ENCODE measurements at places on chromosomes 5 and 9.

DNA sequence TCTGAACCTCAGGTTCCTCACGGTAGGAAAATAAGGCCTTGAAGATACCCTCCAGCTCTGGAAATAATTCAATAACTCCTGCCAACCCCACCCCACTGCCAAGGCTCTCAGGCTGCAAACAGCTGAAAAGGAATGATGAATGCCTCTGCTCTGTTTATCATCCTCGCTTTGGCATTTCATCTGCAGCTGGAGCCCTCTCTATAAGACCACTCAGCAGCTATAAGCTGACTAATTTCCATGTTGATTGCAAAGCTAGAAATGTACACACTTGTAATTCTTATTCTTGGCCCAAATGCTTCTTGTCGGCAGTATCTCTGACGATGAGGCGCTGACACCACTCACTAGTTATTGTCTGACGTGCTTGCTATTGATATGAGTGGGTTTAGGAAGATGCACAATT is 408.4 kb upstream of the NMUR2 start:
- DNase-seq = no peak

GRCh38 chr9:136054798-136055714 is 40.0 kb downstream of the NACC2 start:
- DNase-seq = no peak

GRCh38 chr5:146560205-146560812 is 44.3 kb upstream of the GPR151 start:
- DNase-seq = no peak

DNA sequence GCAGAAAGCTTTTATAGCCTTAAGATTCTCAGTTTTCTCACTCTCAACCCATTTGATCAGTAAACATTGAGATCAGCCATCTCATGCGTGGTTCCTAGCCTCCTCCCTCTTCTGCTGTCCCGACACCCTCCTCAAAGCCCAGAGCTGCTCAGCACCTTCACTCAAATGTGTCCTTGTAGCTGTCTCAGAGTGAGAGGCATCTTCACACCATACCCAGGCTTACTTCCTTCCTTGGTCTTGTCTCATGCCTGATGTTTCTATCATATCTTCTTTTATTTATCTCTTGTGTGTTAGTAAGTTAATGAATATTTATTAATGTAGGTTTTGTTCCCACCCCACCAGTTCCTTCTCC is 72.4 kb upstream of the SNX2 start:
- DNase-seq = no peak

GRCh38 chr9:94857791-94858190 is 131.3 kb downstream of the AOPEP start:
- DNase-seq = no peak

DNA sequence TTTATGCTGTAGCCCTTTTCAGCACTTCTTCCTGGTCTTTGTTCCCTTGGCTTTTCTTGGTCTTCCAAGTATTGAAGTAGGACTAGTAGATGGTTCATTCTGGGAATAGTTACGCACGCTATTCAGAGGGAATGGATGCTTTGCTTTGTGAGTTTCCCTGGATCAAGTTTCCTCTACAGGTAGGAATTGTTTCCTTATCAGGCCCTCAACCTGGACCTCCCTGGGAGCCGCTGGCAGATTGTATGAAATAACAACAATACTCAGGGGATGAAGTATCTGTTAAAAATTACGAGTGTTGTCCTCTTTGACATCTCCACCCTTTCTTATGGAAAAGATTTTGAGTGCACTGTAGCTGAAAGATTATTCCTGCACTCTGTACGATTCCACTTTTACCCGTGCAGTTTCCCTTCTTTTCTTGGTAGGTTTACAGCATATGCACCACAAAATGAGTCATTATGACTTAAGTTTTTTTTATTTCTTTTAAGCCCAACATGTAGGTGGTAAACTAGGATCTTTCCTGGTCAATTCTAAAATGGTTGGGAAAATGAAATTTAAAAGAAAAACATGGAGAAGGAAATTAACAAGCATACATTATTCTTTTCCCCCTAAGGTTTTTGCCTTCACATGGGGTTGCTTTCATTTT is 57.9 kb downstream of the ARHGAP26 start:
- no peak for DNase-seq

GRCh38 chr5:17088051-17088450 is 129.4 kb upstream of the BASP1 start:
- no peak for DNase-seq

- no peak for DNase-seq
These were observed 539.2 kb downstream of the TLE1 start for GRCh38 chr9:81150016-81150625.

DNA sequence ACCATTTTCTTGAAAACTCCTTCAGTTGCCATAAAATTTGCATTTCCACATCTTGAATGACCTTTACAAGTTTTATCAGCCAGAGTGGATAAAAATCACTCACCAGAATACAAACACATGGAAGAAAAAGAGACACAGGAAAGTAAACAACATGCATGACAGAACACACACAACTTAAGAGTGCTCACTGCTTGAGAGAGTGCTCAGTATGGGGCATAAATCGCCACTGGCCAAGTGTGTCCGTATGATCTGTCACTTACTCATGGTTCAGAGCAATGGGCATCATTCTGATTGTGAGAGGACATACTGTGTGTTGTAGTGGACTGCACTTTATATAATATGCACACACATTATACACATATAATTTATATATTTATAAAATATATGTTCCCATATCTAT is 155.6 kb upstream of the NTRK2 start:
- no peak for DNase-seq

DNA sequence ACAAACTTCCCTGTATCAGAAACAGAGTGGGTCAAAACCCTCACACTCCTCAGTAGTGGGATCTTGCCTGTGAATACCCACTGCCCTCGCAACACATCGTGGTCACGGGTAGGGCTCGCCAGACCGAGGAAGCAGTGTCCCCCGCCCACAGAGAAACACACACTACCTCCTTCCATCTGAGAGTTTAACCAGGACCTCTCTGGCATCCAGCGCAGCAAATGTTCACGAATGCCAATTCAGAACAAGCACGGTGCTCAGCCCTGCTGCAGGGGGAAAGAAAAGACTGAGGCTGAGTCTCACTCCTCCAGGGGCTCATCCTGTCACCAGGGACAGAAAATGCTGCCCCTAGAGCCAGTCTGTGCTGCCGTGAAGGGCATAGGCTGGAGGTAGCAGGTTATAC is 42.5 kb upstream of the SYNPO start:
- no peak for DNase-seq

DNA sequence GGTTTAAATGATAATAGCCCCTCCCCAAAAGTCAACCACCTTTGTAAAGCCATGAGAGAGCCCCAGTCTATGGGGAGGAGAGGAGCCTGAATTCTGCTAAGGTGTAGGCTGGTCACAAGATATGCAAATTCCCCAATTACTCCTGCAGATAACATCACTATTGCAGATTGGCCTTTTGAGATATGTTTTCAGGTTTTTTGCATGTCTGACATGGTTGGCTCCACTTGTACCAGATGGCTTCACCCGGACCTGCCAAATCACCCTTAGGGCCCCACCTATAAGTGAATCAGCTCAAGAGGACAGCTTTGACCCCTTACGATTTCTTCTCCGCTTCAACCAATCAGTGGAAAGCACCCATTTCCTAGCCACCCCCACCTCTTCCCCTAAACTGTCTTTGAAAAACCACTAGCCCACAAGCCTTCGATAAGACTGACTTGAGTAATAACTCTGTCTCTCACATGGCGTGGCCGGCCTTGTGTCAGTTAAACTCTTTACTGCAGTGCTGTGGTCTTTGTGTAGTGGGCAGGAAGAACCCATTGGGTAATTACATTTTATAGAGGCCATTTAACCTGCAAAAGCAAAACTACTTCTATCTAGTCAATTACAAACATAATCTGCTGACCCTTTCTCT is 69.7 kb downstream of the PRLR start:
- DNase-seq = no peak

- DNase-seq = no peak
These were observed 88.2 kb upstream of the NIPAL4 start for GRCh38 chr5:157371655-157372471.

GRCh38 chr5:135010502-135011354 is 23.3 kb downstream of the PITX1 start:
- no peak for DNase-seq

DNA sequence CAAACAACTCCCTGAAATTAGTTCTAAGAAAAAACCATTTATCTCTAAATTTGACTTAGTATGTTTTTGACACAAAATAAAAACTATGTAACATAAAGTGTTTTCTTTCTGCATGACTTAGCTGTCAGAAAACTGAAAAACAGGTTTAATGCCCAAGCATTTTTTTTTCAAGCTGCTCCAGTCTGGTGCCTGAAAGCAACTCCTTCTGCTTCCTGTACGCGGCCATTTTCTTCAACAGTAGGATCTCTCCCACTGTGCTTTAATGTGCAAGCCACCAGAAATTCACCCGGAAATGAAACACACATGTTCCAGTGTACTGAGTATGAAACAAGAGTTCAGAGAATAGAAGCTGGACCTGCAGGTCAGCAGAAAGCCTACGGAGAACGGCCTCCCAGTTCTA is 161.2 kb downstream of the MED27 start:
- no peak for DNase-seq

- no peak for DNase-seq
These were observed 45.1 kb upstream of the TRIO start for GRCh38 chr5:14097998-14098471.

- no peak for DNase-seq
These were observed 83.6 kb downstream of the ENC1 start for GRCh38 chr5:74556631-74557595.

DNA sequence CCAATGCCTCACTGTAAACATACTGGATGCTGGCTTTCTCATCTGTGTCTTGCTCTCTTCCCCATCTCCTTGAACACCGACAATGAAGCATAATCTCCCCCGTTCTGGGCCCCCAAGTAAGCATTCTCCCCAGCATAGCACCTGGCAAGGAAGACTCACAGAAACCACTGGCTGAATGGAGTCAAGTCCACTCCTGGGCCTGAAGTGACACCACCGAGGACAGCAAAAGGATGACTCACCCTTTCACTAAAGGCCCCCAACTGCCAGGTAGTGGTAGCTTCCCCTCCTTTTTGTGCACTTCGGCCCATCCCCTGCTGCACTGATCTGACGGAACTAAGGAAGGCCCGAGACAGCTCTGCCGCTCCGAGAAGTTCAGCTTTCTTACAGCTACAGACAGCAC is 9.4 kb downstream of the VDAC1 start:
- no peak for DNase-seq

- DNase-seq = peak; percentile 78
These were observed 38.4 kb downstream of the HRH2 start for GRCh38 chr5:175696139-175696854.

DNA sequence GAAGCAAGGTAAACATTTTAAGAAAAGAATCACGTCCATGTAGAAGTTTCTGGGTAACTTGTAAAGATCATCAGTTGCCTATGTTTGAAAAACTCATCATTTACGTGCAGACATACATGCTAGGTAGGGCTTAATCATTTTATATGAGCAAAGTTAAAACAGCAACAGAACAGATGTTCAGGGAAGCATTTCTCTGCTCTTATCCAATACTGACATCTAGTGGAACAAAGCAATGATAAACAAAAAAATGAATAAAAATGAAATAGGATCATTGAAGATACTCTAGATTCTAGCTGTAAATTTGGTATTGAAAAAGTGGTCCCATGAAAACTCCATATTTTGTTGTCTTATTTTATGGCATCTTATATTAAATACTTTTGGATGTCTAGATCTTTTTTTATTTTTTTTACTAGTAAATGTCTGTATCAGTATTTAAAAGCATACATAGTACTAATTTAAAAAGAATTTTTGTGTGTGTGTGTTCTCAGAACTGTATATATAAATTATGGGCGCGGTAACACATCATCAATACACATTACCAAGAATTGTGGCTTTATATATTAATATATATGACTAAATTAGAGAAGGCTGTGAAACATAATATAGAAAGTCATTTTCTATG is 1050.2 kb downstream of the CDH12 start:
- no peak for DNase-seq

- no peak for DNase-seq
These were observed 498.3 kb downstream of the IRX1 start for GRCh38 chr5:4093970-4094369.

GRCh38 chr5:107951309-107951708 is 280.6 kb upstream of the EFNA5 start:
- DNase-seq = no peak

DNA sequence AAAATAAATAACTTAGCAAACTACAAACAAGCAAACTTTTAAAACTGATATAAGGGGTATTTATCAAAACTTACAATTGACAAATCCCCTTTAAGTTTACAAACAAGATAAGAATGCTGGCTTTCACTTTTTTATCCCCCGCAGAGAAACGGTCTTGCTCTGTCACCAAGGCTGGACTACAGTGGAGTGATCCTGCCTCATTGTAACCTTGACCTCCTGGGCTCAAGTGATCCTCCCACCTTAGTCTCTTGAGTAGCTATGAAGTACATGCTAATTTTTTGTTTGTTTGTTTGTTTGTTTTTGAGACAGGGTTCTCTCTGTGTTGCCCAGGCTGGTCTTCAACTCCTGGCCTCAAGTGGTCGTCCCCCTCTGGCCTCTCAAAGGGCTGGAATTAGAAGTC is 9.0 kb upstream of the NIPSNAP3A start:
- DNase-seq = no peak

GRCh38 chr5:146116361-146116760 is 11.0 kb upstream of the PLAC8L1 start:
- DNase-seq = no peak

DNA sequence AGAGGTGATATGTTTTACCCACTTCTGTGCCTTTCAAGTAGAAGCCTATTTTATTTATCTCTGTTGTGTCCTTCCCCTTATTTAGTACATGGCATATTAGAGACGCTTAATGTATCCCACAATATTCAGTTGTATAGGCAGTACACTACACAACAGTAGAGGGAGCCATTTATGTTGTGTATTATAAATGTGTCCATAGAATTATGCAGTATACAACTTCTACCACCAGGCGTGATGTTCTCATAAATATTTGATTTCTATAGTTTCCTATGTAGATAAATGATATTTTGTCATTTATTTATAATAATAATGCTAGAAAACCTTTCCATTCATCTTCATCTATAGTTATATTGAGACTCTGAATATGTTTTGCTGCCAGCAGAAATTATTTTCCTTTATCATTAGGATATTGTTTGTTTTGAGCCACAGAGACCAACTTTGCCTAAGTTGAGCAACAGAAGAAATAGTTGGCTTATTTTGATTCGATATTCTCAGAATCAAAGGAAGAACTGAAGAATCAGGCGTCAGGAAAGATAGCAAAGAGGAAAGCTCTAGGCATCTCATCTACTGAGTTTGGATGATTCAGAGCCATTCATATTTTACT is 81.7 kb downstream of the ADAMTS19 start:
- no peak for DNase-seq

- no peak for DNase-seq
These were observed 245.7 kb downstream of the NSG2 start for GRCh38 chr5:174291162-174291561.

Measured in stimulated activated CD4-positive, alpha-beta T cell treated with anti-CD3 and anti-CD28 coated beads, Interleukin-12 subunit alpha, Interleukin-12 subunit beta, amount 100 ng/mL, for 4 hours (primary cell).